CD4-positive, alpha-beta T cell treated with Interleukin-21 for 1 hour (primary cell): ENCODE measurements at places on chromosomes 13 and 19.

DNA sequence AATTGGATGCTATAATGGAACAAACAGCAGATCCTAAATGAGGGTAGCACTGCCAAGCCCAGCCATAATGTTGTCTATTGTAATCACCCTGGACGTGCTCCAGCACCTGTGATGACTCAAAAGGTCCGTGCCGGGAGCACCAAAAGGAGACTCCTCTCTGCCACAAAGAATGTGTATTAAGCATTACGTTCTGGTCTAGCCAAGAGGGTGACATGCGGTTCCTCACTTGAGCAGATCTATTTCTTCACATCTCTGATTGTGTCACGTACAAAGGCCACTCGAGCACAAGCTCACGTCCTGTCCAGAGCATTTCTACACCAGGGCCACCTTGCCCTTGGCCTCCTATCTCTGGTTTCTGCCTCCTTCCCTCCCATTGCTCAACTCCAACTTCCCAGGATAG is 219.9 kb upstream of the IRS2 start:
- DNase-seq: no peak

DNA sequence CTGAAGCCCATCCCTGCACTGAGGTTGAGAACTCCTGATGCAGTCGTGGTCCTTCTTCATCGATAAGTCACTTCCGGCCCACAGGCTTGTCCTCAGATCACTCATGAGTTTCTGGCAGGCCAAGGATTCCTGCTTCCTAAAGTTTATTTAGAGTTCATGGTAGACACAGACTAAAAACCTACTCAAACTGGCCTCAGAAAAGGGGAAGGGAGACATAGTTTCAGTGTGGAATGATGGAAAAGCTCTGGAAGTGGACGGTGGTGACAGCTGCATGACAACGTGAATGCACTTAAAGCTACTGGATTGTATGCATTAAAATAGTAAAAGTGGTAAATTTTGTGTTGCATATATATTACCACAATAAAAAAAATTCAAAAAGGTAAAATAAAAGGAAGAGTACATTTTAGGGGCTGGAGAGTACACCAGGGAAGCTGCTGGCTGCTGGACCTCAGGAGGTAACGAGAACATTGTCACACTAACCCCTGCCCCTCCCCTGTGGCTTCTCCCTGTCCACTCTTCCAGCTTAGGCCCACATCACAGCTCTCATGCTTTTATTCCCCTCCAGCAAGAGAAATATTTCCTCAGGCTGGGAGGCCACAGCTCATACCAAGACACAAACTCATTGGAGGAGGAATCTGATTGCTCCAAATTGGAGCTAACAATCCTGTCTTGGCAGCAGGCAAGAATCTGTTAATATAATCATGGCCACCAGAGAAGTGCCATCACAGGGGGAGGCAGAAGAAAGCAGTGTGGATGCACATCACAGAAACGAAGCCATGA is 741.0 kb downstream of the UQCRFS1 start:
- DNase-seq: no peak

GRCh38 chr19:48502350-48503018 is 9.2 kb downstream of the LMTK3 start:
- no peak for DNase-seq

DNA sequence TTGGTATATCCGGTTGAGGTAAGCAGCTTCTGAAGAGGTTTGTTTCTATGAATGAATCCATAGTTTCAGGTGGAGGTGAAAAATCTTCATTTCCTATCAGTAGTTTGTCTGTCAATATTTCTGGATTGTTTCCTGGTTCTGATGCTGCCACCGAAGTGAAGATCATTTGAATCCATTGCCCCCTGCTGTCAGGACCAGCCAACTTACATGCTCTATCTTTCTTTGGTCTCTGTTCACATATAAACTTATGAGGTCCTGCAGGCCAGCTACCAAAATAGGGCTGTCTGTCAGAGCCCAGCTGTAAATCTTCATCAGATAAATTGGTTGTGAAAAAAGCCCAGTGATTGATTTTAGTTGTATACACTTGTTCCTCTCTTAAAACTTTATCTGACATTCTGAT is 15.2 kb upstream of the N4BP2L1 start:
- DNase-seq: peak; percentile 51

GRCh38 chr13:42367831-42368230 is 95.9 kb downstream of the AKAP11 start:
- no peak for DNase-seq
